ENCODE measurements at places on chromosomes 1 and 21.

GRCh38 chr1:82464362-82465001 lies 663.7 kb downstream of the ADGRL2 start:
- DNase-seq = no peak

- DNase-seq = no peak
Observed at GRCh38 chr1:85062425-85063026, 14.2 kb upstream of the MCOLN3 start.

DNA sequence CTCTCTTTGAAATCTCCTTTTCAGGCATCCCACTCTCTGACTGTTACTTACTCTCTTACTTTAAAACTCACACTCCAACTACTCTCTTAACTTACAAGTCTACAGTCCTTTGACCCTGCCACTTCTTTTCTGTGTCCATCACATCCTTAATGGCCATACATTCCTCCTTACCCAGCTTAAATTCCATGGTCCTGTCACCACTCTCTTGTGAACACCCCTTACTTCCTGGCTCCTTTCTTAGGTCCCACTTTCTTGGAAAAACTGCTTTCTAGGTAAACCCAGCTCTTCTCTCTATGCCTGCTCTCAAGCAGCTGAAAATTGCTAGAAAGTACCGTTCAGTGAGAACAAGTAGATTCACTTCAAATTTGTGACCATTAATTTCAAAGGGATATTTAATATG lies 109.1 kb downstream of the OLFML2B start:
- DNase-seq = no peak

GRCh38 chr1:204834336-204834735 lies 36.3 kb upstream of the NFASC start:
- DNase-seq = no peak

- DNase-seq = no peak
Observed at GRCh38 chr21:37507716-37508115, 141.1 kb downstream of the DYRK1A start.

All from stimulated activated CD8-positive, alpha-beta memory T cell treated with anti-CD3 and anti-CD28 coated beads, Interleukin-7, amount 100 ng/mL, for 24 hours (primary cell).